G401 (cell line): ENCODE measurements at places on chromosomes 5 and 9.

GRCh38 chr5:65292196-65292595 is 189.5 kb downstream of the ADAMTS6 start:
- no peak for DNase-seq

GRCh38 chr9:127178686-127179632 is 56.5 kb upstream of the ANGPTL2 start:
- DNase-seq = no peak

GRCh38 chr9:4831944-4832343 is 39.2 kb downstream of the RCL1 start:
- DNase-seq = no peak

- no peak for DNase-seq
These were observed 89.7 kb downstream of the PPP2R2B start for GRCh38 chr5:146788898-146789297.

DNA sequence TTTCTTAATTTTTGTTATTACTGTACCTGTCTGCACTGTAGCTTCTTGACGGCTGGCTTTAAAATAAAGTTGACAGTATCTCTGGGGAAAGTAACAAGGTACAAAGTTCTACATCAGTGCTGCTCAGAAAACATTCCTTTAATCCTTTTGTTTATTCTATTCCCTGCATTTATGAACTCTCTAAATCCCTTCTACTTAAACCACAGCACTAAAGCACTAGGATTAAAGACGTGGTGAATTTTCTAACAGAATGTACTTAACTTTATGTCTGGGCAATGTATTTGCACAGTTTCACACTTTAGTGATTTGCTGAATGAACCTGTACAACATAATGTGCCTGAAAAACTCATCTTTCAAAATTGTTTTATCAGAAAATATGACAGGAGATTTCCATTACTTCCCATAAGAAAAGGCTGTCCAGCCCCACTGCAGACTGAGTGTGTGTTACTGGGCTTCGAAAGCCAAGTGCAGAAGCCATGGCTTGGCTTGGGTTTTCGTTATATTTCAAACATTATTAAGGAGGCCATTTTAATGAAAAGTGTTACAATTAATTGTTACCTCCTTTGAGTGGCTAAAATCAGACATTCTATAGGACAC is 43.8 kb downstream of the LHFPL2 start:
- no peak for DNase-seq

- no peak for DNase-seq
These were observed 236.1 kb downstream of the ARRDC3 start for GRCh38 chr5:91146905-91147600.

DNA sequence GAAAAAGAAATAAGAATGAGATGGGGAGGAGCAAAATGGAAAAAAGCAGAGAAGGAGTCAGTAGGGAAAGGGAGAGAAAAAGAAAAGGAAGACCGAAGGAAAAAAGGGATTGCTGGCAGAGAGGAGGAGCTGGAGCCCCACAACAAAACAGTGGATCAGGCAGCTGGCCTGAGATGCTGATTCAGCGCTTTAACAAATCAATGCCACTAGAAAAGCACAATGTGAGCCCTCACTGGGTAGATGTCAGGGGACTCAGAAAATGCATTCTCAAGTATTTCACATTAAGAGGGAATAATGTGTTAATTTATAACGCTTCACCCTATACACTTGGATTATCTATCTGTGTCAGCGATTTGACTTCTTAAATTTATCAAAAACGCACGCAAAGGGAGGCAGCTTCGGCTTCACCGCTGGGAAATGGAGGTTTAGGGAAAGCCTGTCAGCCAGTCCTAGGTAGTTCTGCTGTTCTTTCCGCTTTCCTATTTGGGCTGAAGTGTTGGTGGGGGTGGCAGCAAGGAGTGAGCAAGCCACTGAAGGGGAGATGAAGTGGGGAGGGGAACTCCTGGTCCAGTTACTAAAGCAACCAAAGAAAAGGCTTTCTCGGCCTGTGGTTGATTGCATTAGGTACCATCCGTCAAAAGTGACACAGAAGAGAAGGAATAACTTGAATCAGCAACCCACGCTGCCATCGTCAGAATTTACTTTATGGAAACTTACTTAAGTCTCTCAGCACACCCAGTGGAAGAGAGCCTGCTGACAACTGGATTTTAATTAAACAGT is 161.6 kb downstream of the BNC2 start:
- DNase-seq = peak; percentile 21

GRCh38 chr9:4042991-4043390 is 256.9 kb downstream of the GLIS3 start:
- no peak for DNase-seq

DNA sequence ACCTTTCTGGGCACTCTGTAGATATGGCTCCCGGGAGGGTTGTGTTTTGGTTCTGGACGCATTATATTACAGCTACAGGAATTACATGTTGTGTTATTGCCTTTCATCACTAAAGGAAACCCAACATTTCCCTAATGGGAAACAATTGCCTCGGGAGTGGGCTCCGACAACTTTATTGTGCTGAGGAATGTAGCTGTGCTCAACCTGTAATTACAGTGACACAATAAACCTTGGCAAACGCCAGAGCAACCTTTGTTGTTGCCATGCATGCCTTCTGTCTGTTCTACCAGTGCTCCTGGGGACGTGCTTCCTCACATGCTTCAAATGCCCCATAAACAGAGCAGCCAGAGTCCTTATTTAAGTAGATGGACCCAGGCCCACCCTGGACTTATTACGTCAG is 182.4 kb downstream of the DIRAS2 start:
- DNase-seq = peak; percentile 39

DNA sequence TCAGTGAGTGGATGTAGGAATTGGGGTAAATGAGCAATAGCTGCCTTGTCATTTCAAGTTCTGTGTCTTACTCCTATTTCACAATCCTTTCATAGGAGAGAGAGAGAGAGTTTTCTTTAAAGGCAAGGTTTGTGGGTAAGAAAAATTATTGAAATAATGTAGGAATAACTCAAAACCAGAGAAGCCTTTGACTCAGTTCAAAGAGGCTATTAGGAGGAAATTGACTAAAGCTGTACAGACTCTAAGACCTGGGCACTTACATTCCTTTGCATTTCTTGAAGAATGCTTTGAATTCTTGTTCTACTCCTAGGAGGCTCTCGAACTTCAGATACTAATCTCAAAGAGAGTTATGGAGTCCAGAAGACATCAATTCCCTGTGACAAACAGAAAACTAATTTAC is 257.1 kb downstream of the FBXL7 start:
- DNase-seq = no peak

GRCh38 chr5:134275822-134276221 is 49.9 kb upstream of the PPP2CA start:
- no peak for DNase-seq

DNA sequence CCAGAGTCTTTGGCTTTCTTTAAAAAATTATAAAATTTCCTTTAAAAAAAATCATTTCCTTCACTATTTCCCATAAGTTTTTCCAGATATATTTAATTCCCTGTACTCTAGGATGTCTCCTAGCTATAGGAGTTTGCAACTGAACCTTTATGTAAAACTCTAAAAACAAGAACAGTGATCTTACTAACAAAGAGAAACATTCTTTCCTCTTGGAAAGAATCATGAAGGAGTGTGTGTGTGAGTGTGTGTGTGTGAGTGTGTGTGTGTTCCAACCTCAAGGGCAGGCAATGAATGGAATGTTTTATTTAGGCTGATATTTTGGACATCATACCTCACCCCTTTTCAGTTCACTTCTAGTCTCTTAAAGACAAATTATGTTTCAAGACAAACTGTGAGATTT is 309.2 kb downstream of the CEMIP2 start:
- no peak for DNase-seq

DNA sequence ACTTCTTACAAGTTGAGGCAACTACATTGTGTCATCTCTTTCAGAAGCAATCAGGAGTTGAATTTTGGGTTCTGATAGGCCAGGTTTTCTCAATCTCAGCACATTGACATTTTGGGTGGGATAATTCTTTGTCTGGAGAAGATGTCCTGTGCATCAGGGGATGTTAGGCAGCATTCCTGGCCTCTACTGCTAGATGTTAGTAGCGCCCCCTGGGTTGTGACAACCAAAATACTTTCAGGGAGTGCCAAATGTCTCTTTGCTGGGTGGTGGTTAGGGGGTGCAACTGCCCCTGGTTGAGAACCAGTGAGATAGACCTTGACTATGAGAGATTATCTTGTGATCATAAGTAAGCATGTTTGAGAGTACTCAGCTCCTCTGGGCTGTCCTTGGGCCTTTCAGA is 164.3 kb upstream of the KLF9 start:
- no peak for DNase-seq

GRCh38 chr9:36092509-36093215 is 43.9 kb upstream of the GLIPR2 start:
- DNase-seq = no peak

DNA sequence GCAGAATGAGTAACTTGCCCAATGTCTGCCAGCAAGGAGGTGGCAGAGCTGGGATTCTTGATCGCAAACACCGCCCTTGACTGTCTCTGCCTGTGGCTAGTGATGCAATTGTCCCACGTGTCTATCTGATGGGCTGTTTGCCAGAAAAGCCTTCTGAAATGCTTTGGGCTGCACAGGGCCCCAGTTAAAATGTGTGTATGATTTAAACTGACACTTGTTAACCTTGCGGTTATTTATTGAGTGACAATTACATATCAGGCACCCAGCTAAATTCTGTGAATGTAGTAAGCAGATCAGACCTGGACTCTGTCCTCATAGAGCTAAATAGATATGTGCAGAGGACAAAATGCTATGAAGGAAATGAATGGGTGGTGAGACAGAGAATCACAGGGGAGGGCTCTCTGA is 11.6 kb upstream of the IL12B start:
- peak; percentile 7 for DNase-seq

DNA sequence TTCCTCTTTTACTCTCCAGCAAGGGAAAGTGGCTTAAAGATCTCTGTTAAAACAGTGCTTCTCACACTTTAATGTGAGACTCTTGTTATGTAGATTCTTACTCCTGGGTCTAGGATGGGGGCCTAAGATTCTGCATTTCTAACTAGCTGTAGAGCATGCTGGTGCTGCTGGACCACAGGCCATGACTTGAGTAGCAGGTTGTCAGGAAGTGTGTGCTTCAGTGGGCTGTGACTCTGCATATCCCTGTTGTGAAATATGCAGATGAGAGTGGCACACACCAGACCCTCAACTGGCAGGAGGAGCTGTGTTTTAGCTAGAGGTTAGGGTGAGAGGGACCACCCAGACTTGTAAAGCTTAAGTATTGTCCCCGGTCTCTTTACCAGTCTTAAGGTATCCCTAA is 191.1 kb upstream of the DMRT1 start:
- no peak for DNase-seq

DNA sequence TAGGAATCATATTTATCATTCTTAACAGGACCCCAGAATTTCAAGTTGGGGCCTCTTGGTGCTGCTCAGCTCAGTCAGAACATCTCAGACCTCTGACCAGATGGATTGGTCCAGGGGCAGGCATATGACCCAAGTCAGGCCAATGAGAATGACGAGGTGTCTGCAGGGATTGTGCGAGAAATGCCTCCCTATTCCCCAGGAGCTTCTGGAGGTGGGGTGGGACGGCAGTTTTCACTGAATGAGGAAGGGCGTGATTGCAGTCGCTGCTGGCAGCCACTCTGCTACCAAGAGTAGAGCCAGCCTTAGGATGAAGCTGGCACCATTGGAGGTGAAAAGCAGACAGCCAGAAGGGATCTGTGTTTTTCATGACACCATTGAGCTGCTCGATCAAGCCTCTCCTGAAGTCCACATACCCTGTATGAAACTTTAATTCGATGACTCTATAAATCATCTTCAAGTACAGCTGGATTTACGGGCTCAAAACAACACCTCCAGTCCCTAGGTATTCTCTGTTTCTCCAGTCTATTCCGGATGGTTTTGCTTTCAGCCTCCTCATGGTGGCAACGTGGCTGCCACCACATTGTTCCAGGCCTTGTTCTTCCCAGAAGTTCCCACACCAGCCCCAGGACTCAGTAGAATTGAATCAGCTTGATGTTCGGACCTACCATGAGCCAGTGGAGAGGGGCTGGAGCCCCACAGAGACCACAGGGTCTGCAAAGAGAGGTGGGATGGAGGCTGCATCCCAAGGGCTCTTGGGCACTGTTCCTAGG is 70.2 kb upstream of the ADAMTS2 start:
- no peak for DNase-seq

- no peak for DNase-seq
These were observed 20.4 kb downstream of the ATP6V0E1 start for GRCh38 chr5:173004013-173004412.

DNA sequence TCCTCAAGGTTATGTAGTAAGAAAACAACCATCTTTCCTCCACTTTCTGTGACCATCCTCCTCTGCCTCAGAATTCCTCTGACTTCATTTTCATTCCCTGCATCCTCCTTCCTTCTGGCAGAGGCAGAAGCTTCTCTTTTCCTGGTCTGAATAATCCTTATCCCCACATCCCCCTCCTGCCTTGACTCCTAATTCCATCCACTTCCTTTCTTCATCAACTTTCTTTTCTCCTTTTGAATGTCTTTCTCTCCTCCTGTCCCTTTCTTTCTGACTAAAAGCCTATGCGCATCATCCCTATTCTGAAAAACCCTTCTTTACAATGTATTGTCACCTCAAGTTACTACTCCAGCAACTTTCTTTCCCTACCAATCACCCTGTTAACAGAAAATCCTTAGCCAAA is 79.0 kb downstream of the CDO1 start:
- DNase-seq = no peak

GRCh38 chr5:14801792-14802191 is 69.8 kb downstream of the ANKH start:
- DNase-seq = no peak

GRCh38 chr5:92822183-92822582 is 758.8 kb downstream of the NR2F1-AS1 start:
- no peak for DNase-seq

GRCh38 chr9:35909687-35910612 is 660 bp downstream of the SPAAR start:
- DNase-seq = no peak

- DNase-seq = no peak
These were observed 54.1 kb downstream of the ZNF608 start for GRCh38 chr5:124692324-124692723.

- peak; percentile 63 for DNase-seq
These were observed 602.2 kb downstream of the BNC2 start for GRCh38 chr9:16268067-16268881.

DNA sequence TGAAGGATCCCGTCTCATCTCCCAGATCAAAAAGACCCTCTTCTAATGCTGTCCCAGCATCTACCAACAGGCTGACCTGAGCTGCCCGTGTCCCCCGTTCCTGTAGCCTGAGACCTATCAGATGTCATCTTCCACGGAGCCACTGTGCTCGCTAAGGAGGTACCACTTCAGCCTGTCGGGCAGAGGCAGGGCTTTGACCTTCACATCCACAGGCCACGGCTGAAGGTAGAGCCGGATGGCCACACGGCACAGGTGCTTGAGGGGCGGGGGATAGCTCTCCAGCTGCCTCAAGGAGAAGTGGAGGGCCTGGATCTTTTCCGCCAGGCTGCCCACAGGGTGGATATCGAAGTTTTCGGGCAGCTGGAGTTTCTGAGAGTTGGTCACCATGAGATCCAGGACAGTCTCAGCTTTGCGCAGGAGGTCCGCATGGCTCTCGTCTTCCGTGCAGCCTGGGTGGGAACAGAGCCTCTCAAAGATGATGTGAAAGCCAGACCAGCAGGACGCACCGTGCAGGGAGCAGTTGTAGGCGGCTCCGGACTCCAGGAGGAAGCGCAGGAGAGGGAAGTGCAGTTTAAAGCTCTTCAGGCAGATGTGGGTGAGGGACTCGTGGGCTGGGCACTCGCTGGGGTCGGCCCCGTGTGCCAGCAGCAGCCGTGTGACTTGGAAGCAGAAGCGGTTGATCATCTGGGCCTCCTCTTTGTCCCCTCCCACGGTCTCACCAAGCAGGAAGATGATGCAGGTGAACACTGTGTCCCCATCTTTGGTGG is 4.1 kb downstream of the ASB6 start:
- no peak for DNase-seq

- no peak for DNase-seq
These were observed 1060.6 kb upstream of the ACO1 start for GRCh38 chr9:31323726-31324444.

- DNase-seq = no peak
These were observed 48.3 kb downstream of the PRRC1 start for GRCh38 chr5:127565586-127566270.
